T-helper 2 cell treated with Interferon-gamma antibody and Interleukin-4, amounts not matched to agents 5 μg/mL and 100 μg/mL, for 36 hours (primary cell): ENCODE measurements at places on chromosomes 16 and 17.

GRCh38 chr17:34703533-34703932 is 124.2 kb downstream of the TMEM132E start:
- DNase-seq, result no peak

DNA sequence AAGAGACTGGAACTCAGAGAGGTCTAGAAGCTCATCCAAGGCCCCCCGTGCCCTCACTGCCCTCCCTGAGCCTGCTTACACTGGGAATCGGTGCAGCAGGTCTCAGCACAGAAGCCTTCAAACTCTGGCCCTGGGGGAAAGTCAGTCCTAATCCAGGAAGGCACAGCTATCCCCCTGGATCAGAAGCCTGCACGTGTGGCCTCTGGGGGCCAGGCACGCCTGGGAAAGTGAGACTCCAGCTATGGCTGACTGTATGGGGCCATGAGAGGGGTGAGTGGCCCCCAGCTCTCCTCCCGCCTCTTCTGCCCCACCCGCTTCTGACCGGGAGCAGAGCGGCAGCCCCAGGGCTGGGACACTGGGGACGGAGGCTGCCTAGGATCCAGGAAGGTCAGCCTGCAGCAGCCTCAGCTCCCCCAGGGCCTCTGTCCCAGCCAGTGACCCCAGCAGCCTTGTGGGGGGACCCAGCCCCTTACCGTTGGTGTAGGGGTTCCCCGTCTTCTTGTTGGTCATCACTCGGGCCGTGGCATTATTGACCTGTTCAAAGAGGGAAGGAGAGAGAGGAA is 26.6 kb downstream of the ENGASE start:
- no peak for DNase-seq

GRCh38 chr16:82653550-82654511 is 27.1 kb downstream of the CDH13 start:
- DNase-seq, result peak; percentile 73

GRCh38 chr17:55495239-55495638 is 16.0 kb downstream of the SMIM36 start:
- no peak for DNase-seq

DNA sequence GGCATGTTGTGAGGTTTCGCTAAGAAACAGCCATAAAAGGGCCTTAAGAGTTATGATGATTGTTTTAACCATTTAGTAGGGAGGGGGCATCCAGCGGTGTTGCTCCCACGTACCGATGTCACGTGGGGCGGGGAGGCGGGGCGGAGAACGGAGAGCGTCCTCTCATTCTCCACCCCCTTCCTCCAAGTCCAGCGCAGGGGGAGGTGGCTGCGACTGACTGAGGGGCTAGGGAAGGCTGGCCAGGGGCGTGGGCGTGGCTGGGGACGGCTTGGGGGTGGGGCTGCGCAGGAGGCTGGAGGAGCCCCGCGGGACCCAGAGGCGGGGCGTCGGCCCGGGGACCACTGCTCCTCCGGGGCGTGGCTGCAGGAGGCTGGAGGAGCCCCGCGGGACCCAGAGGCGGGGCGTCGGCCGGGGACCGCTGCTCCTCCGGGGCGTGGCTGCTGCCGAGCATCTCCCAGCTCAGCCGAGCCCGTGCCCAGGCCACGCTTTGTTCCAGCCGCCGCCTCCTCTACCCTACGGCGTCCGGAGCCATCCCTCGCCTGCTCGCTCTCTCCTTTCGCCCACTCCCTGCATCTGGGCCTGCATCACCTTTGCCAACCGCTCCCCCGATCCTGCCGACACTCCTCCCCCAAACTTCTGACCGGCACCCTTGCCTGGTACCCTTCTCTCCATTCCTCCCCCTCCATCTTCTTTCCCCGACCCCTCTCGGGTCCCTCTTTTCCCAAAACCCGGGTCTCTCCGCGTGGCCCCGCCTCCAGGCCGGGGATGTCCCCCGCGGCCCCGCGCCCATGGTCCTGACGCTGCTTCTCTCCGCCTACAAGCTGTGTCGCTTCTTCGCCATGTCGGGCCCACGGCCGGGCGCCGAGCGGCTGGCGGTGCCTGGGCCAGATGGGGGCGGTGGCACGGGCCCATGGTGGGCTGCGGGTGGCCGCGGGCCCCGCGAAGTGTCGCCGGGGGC is at the start of gene SARM1:
Gene SARM1 (plus strand): TSS at position 450 of the 958 bp plus-strand sequence. CDS start 339 bp downstream, at position 789.
- peak; percentile 91 for DNase-seq

DNA sequence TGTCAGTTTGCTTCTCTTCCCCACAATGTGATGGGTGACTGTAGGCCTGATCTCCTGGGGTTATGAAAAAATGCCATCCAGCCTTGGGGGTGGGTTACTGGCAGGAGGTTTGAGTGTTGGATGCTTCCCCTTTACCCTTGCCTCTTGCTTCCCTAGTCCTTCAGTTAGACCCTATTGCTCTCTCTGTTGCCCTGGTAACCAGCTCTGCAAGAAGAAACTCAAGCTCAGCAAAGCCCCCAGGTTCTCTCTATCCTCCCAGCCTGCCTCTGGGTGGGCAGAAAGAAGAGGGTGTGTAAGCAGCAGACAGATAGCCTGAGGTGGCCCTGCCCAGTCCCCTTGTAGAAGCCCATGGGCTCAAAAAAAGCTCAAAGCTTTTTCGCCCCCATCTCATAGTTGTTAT is 2.8 kb upstream of the RAPGEFL1 start:
- DNase-seq, result no peak

GRCh38 chr17:61209106-61209439 is 190.6 kb upstream of the TBX2 start:
- no peak for DNase-seq

DNA sequence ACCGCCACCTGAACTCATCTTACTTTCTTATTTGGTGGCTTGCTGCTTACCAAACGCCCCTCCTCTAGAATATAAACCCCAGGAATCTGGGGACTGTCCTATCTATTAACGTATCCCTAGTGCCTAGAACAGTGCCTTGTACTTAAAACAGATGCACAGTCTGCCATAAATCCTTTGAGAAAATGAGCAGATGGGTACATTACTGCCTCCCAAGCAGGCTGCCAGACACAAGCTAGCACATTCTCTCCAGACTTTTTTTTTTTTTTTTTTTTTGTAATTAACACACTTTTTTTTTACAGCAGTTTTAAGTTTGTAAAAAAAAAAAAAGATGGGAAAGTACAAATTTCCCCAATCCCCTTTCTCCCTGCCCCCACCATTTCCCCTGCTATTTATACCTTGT is 57.3 kb upstream of the RPL38 start:
- DNase-seq, result no peak

DNA sequence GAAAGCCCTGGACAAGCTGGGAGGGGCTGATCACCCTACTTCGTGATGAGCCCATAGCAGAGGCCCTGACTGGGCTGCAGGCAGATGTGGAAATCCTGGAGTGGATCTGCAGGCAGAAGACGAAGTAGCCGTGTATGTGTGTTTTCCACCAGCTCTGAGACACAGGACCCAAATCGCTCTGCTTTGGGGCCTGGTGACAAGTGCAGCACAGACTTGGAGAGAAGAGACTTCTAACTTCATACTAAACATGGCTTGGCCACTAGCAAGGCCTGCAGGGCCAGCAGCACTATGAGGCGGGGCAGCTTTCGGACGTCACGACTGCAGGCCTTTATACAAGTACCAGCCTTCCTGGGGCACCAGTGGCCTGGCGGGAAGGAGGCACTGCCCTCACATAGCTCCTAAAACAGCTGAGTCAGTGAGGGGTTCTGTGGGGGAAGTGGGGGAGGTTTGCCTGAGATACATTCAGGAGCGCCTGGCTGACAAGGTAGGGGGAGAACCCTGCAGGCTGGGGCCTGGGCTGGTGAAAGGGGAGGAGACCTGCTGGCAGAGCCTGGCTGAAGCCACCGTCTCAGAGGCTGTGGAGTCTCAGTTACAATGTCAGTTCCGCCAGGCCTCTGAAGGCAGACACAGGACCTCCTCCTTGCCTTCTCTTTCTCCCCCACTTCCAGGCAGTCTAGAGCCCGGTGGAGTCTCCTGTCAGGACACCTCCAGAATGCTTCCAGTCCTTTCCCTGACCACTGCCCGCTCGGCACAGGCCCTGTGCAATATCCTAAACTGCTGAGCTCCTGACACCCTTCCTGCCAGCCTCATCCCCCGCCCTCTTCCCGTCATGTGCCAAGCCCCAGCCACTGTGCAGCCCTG is 73.4 kb downstream of the WSB1 start:
- DNase-seq, result no peak

DNA sequence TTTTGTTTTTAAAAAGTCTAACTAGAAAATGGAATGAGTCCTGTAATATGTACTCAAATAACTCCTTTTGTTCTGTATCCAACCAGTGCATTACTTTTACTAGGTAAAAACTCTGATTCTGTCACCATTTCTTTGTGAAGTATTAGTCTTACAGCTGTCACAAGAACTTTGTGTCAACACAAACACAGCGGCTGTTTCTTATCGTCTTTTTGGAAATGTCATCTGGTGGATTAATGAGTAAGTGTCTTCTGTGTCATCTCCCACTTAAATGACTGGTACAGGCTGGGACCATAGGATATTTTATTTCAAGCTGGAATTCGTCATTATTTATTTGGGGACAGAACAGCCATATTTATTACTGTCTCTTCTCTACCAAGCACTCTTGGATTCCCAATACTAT is 19.1 kb upstream of the ALDH3A2 start:
- DNase-seq, result no peak

- DNase-seq, result peak; percentile 35
Measured at GRCh38 chr16:70253291-70254106, 1.8 kb upstream of the EXOSC6 start.

GRCh38 chr16:22141767-22142166 is 20.5 kb upstream of the SDR42E2 start:
- no peak for DNase-seq

- DNase-seq, result no peak
Measured at GRCh38 chr17:68884888-68885287, 70.3 kb downstream of the ABCA8 start.
